ENCODE measurements at places on chromosomes 16 and 17.

DNA sequence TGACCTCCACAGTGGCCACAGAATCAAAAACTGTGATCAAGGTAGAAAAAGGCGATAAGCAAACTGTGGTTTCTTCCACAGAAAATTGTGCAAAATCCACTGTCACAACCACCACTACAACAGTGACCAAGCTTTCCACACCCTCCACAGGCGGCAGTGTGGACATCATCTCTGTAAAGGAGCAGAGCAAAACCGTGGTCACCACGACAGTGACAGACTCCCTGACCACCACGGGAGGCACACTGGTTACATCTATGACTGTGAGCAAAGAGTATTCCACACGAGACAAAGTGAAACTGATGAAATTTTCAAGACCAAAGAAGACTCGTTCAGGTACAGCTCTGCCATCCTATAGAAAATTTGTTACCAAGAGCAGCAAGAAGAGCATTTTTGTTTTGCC, 83.6 kb downstream of the C17orf58 start:
- DNase-seq: no peak

GRCh38 chr17:28255616-28256015, 63.4 kb upstream of the TMEM97 start:
- DNase-seq: no peak

DNA sequence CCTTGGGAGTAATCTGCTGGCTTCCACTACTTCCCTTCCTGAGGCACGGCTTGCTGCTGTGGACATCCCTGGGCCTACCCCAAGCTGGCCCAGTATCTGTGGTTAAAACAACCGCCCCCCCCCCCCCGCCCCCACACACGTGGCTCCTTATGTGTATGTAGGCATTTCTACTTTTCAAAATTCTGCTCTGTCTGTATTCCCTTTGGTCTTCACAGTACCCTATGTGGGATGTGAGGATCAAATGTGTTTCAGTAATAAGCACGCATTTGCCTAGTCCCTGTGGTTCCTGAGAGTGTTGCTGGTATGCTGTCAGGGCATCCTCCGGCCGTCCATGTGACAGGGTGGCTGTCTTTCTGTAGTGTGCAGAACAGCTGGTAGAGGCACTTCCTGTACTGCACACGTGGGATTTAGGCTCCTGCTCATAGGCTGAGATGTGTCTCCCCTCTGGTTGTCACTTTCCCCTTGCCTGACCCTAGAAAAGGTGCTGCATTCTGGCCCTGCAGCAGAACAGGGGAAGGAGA, 2.2 kb downstream of the NT5M start:
- peak; percentile 94 for DNase-seq

DNA sequence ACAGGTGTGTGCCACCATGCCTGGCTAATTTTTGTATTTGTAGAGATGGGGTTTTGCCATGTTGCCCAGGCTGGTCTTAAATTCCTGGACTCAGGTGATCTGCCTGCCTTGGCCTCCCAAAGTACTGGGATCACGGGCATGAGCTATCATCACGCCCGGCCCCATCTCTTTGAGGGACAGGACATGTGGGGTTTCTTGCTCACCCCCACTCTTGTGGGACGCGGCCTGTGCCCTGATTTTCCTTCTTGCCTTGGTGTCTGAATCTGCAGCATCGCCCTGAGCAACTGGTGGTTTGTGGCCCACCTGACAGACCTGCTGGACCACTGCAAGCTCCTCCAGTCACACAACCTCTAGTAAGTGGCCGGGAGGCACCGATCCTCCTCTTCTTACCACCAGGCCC, 25.6 kb downstream of the NUP85 start:
- no peak for DNase-seq

DNA sequence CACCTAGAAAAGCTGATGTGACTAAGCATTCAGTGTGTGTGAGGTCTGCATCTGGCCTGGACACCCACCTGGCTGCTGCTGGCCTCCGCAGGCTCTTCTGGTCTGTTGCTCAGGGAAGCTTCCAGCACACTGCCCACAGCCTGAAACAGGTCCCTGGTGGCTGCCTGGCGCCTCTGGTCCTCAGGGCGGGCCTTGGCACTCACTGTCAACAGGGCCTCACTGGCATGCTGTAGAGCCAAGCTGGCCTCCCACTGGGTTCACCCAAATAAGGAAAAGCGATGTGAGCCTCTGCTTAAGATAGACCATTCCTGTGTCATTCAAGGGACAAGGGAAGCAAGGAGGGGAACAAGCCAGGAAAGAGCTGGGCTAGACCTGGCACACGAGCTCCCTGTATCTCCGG, 70.6 kb upstream of the BCO1 start:
- no peak for DNase-seq

DNA sequence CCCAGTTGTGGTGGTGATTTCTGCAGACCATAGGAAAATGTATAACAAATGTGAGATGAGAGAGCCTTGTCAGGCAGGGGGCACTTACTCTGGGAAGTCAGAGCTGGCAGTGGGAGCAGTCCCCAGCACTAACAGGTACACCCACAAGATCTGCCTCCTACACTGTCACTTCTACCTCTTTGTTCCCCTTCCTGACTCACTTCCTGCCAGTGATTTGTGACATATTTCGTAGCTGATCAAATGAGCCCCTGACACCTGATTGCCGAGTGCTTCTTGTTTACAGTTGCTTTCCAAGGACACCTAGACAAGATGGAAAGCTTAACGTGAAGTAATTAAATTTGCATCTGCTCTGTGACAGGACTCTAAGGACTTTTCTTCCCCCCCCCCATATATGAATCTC, 40.5 kb downstream of the FTO start:
- DNase-seq: peak; percentile 24

- DNase-seq: no peak
Measured at GRCh38 chr16:71258372-71258771, 27.9 kb upstream of the HYDIN start.

GRCh38 chr16:69936252-69936651, 14.9 kb upstream of the CLEC18A start:
- DNase-seq: no peak

GRCh38 chr17:63275318-63275970, 170.7 kb downstream of the CYB561 start:
- peak; percentile 81 for DNase-seq

DNA sequence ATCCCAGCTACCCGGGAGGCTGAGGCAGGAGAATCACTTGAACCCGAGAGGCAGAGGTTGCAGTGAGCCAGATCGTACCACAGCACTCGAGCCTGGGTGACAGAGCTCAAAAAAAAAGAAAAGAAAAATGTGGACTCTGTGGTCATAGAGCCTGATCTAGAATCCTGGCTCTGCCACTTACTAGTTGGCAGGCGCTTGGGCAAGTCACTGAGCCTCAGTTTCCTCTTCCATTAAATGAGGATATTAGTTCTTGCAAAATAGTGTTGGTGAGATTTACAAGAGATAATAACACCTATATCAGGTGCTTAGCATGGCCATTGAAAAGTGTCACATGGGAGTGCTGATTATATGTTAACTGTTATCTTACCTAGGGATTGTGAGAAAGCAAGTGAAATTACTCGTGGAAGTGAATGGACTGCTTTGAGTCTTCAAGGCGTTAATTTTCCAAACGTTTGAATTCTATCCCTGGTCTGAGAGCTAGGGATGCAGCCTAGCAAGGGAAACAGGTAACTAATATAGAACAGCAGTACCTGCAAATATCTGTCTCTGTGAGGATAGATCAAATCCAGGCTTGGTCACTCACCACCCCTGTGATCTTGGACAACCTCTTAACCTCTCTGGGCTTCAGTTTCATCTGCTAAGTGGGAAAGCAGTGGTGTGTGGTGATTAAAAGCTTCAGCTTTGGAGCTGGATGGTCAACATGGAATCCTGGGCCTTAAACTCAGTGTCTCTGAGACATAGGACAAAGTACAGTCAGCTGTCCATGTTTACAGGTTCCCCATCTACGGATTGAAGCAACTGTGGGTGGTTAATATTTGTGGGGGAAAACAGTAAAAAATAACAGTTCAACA, 953 bp upstream of the NSMCE1 start:
- DNase-seq: no peak

- peak; percentile 60 for DNase-seq
Measured at GRCh38 chr16:54932021-54932660, 1.5 kb downstream of the IRX5 start.

- DNase-seq: no peak
Measured at GRCh38 chr17:75542229-75542628, 16.7 kb downstream of the LLGL2 start.

GRCh38 chr17:31811101-31811500, 47.9 kb downstream of the COPRS start:
- no peak for DNase-seq

DNA sequence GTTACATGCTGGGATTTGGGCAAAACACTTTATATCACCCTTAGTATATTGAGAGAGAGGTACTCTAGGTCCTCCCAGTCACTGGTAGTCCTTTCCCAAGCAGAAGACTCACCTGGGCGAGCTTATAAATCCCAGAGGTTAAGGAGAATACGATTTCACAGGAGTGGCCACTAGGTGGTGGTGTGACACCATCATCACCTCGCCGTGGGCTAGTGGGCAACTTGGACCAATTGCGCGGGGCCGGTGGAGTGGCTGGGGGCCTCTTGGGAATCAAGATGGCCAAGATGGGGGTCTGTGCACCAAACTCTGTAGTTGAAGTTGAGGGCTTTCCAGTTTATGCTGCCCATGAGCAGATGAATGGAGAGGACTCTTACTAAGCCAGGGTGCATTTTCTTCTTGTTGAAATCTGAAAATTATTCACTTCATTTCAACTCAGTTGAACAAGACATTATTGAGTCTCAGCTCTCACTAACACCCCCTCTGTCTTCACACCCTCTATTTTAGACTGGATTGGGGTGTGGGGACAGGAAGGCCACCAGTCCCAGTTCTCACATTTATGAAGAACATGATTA, 38.2 kb upstream of the PIRT start:
- DNase-seq: peak; percentile 59

GRCh38 chr16:88350922-88351321, 31.8 kb upstream of the ZNF469 start:
- no peak for DNase-seq

DNA sequence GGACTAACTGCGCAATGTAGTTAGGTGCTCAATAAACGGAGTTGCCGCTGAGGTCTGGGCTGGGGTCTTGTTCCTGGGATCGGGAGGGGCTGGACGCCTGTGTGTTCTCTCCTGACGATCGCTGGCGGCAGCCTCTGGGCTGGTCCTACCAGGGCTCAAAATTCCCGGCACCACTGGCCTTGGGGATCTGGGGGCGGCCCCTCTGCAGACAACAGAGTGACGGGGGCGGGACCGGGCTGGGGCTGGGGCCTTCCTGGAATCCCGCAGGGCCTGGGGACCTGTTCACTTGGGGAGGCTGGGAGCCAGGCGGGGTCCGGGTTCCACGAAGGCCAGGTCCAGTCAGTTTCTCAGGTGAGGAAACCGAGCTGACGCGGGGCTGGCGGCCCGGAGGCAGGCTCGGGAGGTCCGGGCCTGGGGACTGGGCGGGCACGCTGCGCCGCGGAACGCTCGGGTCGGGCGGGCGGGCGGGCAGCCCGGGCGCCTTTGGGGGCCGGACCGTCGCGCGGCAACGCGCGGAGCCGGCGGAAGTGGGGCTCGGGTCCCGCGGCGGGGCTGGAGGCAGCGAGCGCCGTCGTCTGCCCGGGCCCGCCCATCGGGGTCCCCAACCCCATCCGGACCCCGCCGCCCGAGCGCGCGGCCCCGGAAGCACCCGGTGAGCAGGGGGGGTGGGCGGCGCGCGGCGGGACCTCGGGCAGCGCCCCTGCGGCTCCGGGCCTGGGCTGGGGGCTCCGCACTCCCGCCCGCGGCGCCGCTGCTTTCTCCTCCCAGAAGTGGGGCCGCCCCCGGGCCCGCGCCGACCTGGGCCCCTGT, at the start of gene PIGQ:
PIGQ (plus strand) TSS at position 524 of the 810 bp plus-strand sequence. CDS start 4,107 bp downstream, outside the sequence.
- DNase-seq: peak; percentile 63

- no peak for DNase-seq
Measured at GRCh38 chr16:86566601-86566965, at the start of gene FOXC2. FOXC2 (plus strand) TSS chr16:86566829; CDS start chr16:86567336, 507 bp downstream.

- no peak for DNase-seq
Measured at GRCh38 chr16:29990034-29990433, 5.4 kb downstream of the HIRIP3 start.

DNA sequence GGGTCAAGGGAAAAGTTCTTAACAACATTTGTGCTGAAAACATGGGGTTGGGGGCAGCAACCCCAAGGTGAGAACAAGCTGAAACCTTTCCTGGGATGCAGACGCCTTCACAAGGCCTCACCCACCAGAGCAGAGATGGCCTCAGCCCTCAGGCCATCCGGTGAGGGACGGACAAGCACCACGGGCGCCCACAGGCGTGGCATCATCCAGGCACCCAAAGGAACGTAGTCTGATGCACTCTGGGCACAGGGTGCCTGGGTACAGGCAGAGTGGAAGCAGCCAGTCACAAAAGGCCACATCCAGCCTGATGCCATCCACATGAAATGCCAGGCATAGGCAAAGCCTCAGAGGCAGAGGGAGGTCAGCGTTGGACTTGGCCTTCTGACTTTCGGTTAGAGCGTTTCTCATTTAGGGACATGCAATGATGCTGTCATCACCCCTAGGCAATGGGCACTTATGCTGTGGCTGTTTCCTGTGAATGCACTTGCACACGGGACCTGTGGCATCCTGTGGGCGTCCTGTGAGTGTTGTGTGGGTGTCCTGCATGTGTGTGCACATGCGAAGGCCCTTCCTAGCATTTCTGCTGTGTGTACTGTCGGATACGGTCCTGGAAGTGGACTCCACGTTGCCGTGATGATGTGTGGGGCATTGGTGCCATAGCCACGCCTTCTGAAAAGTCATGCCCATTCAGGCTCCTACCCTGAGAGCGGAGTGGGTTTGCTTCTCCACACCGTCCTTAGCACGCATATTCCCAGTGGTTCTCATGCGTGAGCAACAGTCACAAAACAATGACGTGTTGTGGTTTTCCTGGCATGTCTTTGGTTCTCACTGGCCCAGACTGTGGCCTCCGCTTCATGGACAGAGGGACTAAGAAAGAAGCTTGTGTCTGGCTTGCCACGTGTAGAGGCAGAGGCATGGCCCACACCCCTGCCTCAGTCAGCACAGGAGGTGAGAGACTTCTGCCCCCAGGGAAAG, 52.7 kb upstream of the ZNF469 start:
- no peak for DNase-seq

GRCh38 chr17:53633856-53634255, 188.9 kb upstream of the KIF2B start:
- no peak for DNase-seq

GRCh38 chr17:44065668-44066203, 735 bp downstream of the LSM12 start:
- no peak for DNase-seq
